ENCODE measurements at places on chromosomes 12 and 14.

GRCh38 chr12:66638666-66639065 lies 40.2 kb downstream of the GRIP1 start:
- no peak for DNase-seq

DNA sequence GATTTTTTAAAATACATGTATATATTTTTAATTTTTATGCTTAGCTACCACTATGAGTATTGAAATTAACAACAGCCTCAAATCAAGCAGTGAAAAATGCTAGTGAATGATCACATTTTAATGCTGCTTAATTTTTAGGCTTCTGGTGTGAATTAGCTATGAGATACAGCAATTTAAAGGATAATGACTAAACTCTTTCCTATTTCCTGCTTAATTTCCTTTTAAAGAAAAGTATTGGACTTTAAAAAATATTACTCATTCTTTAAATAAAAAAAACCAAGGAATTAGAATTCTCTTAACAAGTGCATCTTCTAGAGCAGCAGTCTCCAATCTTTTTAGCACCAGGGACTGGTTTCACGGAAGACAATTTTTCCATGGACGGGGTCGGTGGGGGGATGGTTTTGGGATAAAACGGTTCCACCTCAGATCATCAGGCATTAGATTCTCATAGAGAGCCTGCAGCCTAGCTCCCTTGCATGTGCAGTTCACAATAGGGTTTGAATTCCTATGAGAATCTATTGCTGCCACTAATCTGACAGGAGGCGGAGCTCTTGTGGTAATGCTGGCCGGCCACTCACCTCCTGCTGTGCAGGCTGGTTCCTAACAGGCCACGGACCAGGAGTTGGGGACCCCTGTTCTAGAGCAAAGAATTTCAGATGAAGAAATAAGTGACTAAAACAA lies 18.6 kb upstream of the NTN4 start:
- no peak for DNase-seq

DNA sequence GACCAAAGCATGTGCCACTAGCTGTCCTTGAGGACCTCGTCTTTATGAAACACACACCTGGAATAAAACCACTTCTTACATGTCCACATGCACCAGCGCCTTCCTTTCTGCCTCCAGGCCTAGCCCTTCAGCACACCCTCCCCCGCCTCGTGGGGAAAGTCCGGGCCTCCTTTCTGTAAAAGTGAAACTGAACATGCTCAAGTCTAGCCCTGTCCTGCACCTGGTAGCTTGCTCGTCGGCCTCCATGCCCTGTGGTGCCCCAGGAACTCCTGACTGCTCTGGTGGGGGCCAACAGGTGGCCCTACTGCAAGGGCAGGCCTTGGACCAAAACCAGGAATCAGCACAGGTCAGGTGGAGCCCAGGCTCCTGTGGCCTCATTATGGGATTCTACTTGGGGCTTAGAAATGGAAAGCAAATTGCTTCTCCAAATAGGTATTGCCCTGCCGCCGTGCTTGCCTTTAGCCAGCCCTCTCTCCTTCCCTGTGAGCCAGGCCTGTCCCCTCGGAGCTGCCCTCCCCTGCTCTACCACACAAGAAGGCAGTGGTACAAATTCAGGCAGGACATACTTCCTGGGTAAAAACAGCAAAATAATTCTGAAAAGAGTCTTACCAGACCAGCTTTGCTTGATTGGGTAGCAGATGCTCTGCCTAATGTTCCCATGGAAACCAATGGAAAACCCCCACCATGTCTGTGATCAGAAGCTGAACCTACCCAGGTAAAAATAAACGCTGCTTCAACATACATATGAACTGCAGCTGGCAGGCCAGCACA lies 43.5 kb downstream of the ERH start:
- no peak for DNase-seq

- no peak for DNase-seq
Observed at GRCh38 chr12:40957417-40957816, 230.7 kb upstream of the PDZRN4 start.

DNA sequence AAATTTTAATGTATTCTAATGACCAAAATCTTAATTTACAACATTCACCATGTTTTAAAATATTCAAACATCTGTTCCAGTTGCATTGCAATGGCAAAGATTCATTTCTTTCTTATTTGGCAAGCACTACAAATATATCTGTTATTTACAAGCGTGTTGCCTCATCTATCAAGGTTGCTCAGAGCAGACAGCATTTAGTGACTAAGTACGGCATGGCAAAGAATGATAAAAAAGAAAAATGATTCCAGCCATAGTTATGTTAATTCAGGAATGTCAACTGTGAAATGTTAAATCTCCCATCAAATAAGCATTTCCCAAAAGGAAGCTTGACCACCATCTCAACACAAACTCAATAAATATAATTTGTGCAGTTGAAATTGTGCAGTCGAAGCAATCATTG lies 312.1 kb downstream of the SEC23A start:
- DNase-seq: no peak

DNA sequence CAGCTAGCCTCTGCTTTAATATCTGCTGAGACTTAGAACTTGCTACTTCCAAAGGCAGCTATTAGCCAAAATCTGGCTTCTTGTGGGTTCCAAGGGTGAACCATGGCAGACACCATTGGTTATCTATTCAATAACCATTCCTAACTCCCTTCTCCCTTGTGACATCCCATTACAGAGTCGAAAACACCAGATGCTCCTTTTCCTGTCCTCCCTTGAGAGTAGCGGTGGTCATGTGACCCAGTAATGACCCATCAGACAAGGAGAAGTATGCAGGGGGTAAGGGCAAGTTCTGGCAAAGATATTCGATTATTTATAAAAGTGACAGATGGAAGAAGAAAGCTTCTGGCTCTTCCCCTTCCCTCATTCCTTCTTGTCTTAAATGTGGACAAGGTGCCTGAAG lies 20.1 kb downstream of the TGFB3 start:
- DNase-seq: no peak
